Activated T-helper 1 cell treated with anti-CD3 and anti-CD28 coated beads, Interleukin-12 subunit alpha, Interleukin-12 subunit beta, Interleukin-2, Interleukin-4 antibody, amounts not matched to agents 30 ng/mL and 10 ng/mL and 1 ng/mL, durations not matched to agents 14 hours and 24 hours and 36 hours (primary cell): ENCODE measurements at places on chromosomes 5 and 9.

- DNase-seq, result no peak
Observed at GRCh38 chr5:1546556-1546955, 22.8 kb upstream of the LPCAT1 start.

- no peak for DNase-seq
Observed at GRCh38 chr5:92267830-92268229, 884.7 kb upstream of the ARRDC3 start.

- no peak for DNase-seq
Observed at GRCh38 chr9:98373609-98374008, 118.2 kb upstream of the TBC1D2 start.

- no peak for DNase-seq
Observed at GRCh38 chr9:84254972-84255371, 85.6 kb downstream of the SLC28A3 start.

DNA sequence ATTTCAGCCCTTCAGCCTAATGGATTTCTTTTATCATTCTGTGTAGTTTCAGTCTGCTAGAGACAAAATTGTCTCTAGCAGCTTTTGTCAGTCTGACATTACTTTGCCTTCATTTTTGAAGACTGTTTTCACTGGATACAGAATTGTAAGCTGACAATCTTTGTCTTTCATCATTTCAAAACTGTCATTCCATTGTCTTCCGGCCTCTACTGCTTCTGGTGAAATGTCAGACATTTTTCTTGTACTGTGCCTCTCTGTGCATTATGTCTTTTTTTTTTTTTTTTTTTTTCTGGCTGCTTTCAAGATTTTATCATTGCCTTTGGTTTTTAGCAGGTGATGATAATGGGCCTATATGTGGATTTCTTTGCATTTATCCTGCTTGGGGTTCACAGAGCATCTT is 51.3 kb upstream of the ZNF169 start:
- no peak for DNase-seq
